ENCODE measurements at places on chromosomes 4 and X.

DNA sequence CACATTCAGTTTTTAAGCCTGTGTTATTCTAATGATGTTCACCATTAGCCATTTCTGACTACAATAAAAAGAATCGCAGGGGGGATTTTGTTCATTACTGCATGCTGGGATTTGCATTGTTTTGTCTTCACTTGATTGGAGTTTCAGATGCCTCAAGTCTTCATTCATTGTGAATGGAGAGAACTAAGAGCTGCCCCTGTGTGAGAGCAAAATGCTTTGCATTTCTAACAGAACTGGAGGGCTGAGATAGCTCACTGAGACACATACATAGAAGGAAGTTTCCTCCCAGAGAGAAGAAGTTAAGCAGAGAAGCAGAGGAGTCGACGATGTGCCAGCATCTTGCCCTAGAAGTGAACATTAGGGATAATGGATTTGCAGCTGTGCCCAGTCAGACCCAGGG, 113.5 kb upstream of the GATB start:
- DNase-seq: no peak

GRCh38 chrX:63784902-63785707, at the start of gene ARHGEF9:
Gene ARHGEF9 (minus strand): TSS chrX:63785214. CDS start chrX:63785145, 69 bp downstream.
- peak; percentile 46 for DNase-seq

DNA sequence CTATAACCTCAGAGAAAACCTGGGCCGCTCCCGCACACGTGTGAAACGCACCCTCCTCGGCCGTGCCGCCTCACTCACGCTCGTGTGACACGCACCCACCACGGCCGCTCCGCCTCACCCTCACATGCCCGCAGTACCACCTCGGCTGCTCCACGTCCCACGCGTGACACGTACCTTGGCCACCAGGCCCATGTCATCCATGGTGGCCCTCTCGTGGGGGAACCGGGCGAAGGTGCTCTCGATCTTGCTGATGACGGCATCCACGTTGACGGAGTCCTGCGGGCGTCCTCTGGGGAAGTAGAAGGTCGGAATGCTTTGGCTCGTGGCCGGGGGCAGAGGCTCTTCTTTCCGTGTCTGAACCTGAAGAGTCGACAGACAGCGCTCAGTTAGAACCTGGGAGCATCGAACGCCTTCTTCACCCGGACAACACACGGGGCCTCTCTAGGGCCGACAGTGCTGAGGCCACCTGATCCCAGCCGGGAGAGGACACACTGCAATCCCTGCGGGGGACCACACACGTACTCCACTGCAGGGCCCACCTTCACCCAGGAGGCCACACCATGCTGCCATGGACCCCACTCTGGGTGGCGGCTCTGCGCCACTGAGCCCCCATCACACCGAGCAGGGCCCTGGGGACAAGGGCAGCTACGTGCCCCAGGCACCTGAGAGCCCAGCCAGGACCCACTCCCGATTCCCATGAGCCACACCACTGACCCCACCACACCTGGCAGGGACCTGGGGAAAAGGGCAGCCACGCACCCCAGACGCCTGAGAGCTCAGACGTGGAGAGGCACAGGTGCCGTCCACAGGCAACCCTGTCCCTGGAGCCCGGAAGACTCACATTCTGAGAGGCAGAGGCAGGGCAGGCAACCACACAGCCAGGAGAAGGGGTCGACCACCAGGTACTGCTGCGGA, 25.2 kb downstream of the PPP2R3B start:
- DNase-seq: no peak

GRCh38 chr4:6758728-6759127, 23.8 kb upstream of the KIAA0232 start:
- DNase-seq: no peak

DNA sequence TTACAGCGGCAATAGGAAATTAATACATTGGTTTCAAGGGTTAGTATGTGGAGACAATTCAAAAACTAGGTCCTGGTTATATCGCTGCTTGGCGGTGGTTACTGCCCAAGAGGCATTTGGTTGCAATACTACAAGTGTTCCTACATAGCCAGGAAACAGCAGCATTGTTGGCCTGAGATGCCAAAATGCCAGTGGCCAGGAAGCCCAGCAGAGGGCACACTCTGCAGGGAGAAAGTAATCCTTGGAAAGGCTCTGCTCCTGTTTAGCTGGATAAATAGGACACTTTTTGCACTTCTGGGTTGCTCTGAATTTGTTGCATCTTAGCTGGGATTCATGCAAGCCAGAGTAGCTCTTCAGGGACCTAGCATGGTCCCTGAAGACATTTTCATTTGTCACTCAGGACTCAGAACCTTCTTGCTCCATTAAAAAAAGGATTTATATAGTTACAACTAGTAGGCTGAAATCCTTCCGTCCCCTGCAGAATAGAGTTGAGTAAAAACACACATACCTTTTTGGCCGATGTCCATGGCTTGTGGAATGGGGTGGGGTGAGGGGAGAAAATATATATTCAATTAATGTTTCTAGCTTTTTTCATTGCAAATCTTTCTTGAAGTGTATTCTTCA, 8.1 kb upstream of the GPR119 start:
- DNase-seq: no peak

GRCh38 chrX:530726-531610, 99.6 kb upstream of the SHOX start:
- DNase-seq: no peak

DNA sequence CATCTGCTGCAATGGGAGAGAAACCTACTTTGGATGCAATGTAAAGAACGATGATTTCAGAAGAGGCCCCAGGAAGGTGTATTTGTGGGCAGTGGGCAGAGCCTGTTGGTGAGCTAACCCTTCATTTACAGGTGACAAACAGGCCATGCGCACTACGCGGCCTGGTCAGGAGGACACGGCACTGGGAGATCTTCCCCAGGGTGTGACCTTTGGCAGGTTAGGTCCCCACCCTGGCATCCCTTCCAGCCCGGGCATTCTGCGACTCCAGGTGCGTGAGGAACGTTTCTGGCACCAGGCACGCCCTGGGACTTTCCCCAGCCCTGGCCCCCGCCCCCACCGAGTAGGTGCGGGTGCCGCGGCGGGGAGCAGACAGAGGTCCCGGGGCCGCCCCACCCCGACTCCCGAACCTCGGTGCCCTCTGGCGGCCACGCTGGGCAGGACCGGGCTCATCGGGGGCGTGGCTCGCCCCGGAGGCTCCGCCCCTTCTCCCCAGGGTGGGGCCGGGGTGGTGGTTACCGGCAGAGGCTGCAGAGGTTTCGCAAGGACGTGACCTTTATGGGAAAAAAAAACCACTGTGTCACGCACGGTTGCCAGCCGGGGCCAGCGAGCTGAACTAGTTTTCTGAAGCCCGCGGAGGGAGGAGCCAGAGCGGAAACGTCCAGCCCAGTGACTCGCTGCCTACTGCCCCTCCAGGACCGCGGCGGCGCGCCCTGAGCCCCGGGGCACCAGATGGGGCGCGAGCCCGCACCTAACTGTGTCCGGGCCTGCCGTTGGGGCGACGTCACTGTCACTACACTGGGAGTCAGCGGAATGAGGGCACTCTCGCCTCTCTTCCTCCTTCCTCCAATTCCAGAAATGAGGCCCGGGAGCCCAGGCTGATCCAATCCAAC, 5.0 kb upstream of the NYX start:
- peak; percentile 92 for DNase-seq

DNA sequence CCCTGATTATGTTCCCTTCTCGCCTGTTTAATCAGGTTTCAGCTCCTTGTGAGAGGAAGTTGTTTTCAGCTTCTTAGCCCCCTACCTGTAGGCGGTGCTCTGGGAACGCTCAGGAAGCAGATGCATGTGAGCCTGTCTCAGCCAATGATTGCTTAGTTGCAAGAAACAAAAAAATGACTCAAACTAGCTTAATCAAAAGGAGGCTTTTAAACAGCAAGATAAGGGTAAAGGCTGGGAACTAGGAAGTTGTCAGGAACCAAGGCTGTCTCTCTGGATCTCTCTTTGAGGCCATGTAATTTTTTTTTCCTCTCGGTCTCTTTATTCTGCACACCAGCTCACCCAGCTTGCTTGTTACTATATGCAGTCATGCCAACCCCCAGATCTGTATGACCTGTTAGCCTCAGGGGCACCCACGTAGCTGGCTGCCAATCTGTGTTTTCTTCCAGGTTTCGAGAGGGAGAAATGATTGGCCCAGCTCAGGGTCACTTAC, 109.1 kb downstream of the PTTG2 start:
- no peak for DNase-seq

- DNase-seq: no peak
These were observed 95.1 kb downstream of the AFAP1 start for GRCh38 chr4:7844594-7844991.

GRCh38 chrX:54357414-54358377, at the start of gene WNK3:
Gene WNK3 (minus strand): TSS chrX:54358046.
- DNase-seq: peak; percentile 63

DNA sequence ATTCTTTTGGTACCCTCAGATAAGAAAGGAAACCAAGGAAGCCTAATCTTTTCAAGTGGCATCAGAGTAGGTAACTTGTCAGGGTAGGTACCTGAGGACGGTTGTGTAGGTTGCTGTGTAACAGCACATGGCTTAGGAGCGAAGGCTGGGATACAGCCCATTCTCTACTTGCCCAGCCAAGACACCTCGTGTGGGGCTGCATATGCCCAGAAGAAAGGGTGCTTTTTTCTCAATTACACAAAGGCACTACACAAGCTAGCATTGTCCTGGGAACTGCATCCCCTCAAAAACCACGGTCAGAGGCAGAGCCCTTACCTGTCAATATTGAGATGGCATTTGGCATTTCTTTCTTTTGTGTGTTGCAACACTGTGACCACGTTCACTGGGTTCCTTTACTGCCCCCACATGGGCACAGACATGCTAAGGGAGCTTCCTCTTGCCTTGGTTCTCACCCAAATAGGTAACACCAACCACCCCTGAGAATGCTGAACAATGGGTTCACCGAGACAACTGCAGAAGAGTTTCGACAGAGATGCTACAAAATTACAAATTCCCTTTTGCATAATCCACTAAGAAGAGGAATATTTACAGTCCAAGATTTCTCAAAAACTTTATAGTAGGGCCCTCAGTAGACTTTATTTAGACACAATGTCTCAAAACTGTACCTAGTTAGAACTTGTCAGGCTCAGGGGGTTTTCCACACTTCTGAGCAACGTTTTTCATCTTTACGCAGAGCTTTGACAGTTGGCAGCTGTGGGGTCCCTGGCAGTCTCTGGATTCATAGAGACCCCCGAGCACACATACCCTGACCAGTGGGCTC, 35.8 kb upstream of the TNIP3 start:
- DNase-seq: no peak

- DNase-seq: no peak
These were observed 31.2 kb downstream of the LGI2 start for GRCh38 chr4:24999392-25000089.

GRCh38 chrX:11992271-11992670, 146.0 kb upstream of the FRMPD4 start:
- DNase-seq: no peak

DNA sequence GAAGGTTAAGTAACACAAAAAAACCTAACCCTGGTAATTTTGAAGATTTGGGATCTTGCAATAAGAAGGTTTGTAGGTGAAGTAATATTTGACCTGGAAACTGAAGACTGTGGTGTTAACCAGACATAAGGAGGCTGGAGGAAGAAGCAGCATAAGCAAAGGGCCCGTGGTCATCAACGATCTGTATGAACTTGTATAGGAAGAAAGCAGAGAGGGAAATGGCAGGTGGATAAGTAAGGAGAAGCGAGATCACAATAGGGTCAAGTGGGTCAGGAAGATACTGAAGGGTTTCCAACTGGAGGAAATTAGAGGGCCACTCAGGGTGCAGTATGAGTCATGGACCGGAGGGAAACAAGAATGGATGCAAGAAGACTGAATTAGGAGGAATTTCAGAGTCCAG, 103.8 kb upstream of the SORBS2 start:
- no peak for DNase-seq

DNA sequence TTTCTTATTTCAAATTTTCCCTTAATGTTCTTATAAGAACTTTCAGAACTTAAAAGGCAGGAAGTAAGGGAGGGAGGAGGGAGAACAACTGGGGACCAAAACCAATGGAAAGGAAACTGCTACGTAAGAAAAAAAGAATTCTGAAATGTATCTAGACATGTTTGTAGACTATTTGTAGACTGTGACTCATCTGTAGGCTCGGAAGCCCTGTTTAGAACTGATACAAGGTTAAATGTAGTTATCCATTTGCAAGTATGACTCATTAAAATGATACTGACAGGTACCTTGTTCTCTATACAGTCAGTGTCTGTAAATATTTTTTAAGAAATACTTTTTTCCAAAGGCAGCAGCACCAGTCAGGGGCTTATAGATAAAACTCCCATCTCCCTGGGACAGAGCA, 202.0 kb downstream of the DHX15 start:
- no peak for DNase-seq

- DNase-seq: no peak
These were observed 347.2 kb upstream of the SPOCK3 start for GRCh38 chr4:167581449-167581965.
